ENCODE measurements at places on chromosomes 4 and X. TPM values are rescaled to one million over a fixed set of nuclear protein-coding genes. Genes with fewer than 3 reads are reported as not detected.

SSX1 gene
- not detected for polyA plus RNA-seq

DNA sequence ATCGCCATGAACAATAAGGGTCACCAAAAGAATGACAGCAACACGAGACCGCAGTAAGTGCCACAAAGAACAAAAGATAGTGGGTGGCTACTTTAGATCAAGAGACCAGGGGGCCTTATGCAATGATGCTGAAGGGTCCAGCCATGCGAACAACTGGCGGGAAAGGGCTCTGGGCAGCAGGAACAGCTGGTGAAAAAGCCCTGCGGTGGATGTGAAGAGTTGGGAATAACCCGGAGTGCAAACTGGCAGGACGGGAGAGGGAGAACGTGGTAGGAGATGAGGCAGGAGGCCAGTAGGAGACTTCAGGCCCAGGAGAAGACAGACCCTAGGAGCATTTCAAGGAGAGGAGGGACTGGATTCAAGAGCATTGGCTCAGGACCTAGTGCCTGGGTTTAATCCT lies 120.2 kb downstream of the AFAP1 start:
- peak overlapping the region; percentile 80 for H3K27ac ChIP-seq
- no peak for DNase-seq
- H3K4me3 ChIP-seq, result no peak overlapping the region
- peaks cover 54% of the 10 kb centered on the region for H3K4me1 ChIP-seq

DNA sequence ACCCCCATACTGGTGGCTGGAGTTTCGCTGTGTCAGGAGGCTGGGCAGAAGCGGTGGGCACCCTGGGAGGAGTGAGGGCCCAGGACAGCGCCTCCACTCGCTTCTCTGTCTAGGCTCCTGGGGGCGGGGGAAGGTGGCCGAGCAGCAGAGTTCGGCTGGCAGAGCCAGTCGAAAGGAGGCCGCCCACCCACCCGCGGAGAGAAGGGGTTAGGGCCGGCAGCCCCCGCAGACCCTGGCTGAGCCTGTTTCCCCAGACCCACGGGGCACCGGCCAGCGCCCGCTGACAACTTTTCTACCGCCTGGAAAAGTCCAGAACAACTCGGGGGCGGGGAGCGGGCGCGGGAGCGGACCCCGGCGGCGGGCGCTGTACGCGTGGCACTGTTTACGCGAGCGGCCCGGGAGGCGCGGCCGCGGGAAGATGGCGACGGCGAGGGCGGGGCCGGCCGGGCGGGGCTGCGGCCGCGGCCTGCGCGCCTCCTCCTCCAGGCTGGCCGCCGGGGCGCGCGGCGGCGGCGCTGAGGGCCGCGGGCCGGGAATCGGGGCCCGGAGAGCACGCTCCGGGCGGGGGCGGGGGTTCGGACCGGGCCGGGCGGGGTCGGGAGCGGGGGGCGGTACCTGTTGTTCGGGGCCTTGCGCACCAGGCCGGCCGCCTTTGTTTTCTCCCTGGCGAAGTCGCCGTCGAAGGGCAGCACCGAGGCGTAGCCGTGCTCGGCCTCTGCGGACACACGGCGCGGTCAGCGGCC lies 628 bp downstream of the MXD4 start:
- peak overlapping the region; percentile 99 for H3K4me3 ChIP-seq
- H3K27me3 ChIP-seq, result no peaks in the 10 kb centered on the region
- DNase-seq, result peak; percentile 87
- H3K4me1 ChIP-seq, result 0 out of 2 replicates have a peak, but pooled peaks cover 13% of the 10 kb centered on the region

GRCh38 chrX:67636532-67636931 lies 92.7 kb downstream of the AR start:
- H3K27me3 ChIP-seq, result no peaks in the 10 kb centered on the region
- DNase-seq, result peak; percentile 22
- no peak overlapping the region for H3K27ac ChIP-seq
- no peaks in the 10 kb centered on the region for H3K36me3 ChIP-seq
- peaks cover 6% of the 10 kb centered on the region for H3K4me1 ChIP-seq

DNA sequence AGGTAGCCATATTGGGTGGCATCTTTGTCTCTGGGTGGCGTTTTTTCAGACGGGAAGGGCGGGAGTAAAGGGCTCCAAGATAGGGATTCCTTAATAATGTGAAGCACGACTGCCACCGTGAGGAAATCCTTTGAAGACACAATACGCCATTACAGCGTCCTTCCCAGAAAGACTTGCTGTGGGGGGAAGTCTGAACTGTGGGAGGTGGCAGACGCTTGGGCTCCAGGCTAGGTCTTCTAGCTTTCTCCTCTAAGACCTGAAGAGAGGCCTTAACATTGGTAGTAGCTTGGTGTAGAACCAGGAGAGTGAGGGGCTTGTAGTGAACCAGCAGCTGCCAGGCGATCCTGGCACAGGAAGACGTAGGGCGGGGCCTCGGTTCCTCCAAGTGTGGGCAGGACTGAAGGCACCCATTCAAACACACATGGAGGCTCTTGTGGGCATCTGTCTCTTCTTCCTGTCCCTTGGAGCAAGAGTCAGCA lies 197.3 kb downstream of the OR13H1 start:
- H3K36me3 ChIP-seq, result no peaks in the 10 kb centered on the region
- no peaks in the 10 kb centered on the region for H3K4me1 ChIP-seq
- no peak overlapping the region for H3K27ac ChIP-seq
- DNase-seq, result no peak

- no peaks in the 10 kb centered on the region for H3K36me3 ChIP-seq
- peak; percentile 8 for DNase-seq
- no peak overlapping the region for H3K4me3 ChIP-seq
- peaks cover 28% of the 10 kb centered on the region for H3K27me3 ChIP-seq
- H3K4me1 ChIP-seq, result no peaks in the 10 kb centered on the region
- no peak overlapping the region for H3K27ac ChIP-seq
Measured at GRCh38 chr4:87949961-87950360, 25.6 kb upstream of the SPP1 start.

All from GM23248 (cell line).